ENCODE measurements at places on chromosomes 2 and 18.

DNA sequence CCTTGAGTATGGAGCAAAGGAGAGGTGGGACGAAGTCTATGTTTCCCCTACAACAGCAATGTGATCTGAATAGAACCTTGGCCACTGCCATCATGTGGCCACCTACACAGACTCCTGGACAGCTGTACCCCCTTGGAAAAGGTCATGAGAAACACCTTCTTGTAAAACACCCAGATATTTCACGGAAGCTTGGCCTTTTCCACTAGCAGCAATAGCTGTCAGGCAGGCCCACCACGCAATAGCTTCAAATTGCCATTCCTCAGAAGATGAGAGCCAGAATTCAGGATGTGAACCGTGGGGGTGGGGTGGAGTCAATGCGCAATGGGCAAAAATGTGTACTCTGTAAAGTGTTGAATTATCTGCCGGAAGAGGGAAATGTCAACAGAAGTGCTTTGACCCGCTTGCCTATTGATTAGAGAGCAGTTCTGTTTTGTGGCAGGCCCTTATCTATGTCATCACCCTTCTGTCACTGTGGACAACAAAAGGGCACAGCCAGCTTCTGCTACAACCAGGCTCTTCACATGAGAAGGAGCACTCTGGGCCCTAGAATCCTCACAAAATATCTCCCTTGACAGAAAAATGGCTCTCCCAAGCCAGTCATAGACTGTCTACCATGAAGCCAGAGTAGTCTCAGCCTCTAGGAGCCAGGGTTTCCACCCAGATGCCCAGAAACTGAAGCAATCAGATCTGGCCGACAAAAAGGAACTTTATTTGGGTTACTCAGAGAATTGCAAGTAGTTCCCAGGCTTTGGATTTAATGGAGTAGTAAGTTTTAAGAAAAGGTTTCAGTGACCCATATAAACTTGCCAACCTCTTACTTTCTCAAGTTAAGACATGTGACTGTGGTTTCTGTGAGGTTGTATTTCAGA is 9.5 kb downstream of the INPP1 start:
- DNase-seq = no peak

- no peak for DNase-seq
These were observed 1068.8 kb downstream of the LRP1B start for GRCh38 chr2:141062031-141062430.

- DNase-seq = no peak
These were observed 162.7 kb downstream of the MYO3B start for GRCh38 chr2:170340693-170341068.

DNA sequence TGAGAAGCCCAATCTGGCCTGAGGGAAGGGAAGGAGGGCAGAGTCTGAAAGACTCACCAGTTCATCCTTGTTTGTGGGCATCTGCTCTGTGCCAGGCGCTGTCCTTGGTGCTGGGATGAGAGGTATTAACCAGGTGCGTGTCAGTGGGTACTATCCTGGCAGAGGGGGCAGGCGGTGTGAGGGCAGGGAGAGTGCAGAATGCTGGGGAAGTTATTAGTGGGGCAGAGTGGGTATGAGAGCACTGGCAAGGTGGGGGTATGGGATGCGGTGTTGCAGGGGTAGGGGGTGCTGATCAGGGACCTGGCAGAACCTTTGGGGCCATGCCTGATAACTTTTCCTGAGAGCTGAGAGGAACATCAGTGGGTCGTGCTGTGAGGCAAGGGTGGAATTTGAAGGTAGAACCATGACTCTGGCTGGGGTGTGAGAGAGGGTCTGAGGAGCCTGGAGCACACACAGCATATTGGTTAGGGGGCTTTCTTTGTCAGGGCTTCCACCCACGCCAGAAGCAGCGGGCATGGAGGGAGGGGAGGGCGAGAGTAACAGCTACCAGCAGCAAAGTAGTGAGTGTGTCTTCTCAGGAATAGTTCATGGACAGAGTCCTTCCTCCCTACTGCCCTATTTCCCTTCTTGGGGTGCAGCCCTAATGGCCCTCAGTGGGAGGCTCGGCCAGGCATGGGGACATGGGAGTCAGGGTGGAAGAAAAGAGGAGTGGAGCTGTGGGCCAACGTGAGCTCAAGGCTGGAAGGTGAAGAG is 290.7 kb downstream of the CYP26B1 start:
- DNase-seq = no peak

DNA sequence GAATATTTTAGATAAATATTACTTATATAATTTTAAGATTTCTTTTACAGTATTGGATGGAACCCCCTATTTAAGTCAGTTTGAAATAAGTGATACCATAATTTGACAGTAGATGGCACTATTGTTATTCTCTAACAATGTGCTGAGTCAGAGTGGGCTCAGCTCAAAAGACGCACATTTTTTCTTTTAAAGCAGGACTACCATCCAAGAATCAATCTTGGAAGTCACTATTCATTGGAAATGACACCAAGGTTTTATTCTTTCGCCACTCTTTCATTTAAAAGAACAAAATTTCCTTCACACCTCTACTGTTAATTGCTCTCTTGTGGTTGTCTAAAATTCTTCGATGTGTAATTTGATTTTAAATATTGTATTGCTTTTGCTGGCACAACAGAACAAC is 32.6 kb upstream of the SPAG16 start:
- DNase-seq = no peak

- no peak for DNase-seq
These were observed 328 bp downstream of the DTYMK start for GRCh38 chr2:241686324-241686649.

GRCh38 chr2:202238234-202239197 is at the start of gene SUMO1:
Gene SUMO1, minus strand, starts transcription at chr2:202238597. Its CDS starts 146 bp downstream, at chr2:202238451.
- peak; percentile 90 for DNase-seq

DNA sequence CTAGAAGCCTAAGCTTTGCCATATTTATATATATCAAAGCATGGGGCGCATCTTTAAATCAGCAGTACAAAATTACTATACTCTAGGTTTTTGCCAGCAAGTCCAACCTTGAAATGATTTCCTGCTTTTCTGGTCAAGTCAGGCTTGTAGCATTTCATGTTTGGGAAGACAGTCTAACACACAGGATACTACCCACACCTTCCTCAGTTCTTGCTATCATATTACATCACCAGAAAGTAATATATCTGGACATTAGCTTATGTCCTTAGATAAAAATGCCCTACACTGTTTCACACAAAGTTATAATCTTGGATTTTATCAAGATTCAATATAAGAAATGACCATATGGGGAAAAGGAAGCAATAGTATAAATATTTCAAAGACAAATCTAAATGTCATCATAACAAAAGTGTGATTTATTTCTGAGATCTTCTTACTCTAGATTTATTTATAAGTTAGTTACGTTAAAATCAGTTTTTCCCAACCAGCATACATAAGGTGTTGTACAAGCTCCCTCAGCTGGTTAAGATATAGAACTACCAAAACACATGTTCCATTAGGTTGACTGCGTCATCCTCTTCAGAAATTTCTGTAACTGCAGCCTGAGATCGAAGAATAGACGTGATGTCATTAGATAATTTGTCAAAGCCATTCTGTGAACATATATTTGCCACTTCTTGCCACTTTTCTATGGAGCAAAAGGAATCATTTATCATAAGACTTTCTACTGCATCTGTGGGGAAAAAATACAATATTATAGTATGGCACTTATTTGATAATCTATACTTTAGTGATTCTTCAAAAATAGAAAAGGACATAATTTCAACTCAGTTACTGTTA is 56.6 kb downstream of the CLHC1 start:
- DNase-seq = no peak

DNA sequence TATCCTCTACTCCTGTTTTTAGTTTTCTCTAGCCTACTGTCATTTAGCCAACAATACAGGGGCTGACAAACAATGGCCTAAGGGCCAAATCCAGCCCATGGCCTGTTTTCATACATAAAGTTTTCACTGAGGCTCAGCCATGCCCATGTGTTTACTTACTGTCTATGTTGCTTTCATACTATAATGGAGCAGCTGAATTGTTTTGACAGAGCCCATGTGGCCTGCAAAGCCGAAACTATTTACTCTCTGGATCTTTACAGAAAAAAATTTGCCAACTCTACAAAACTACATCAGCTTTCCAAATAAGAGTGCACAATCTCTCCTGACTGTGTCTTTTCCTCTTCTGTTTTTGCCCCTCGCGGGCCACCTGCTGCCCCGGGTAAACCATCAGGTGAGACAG is 24.0 kb downstream of the LGALSL start:
- no peak for DNase-seq

GRCh38 chr2:102251849-102252203 is 59.5 kb upstream of the IL1RL1 start:
- no peak for DNase-seq

DNA sequence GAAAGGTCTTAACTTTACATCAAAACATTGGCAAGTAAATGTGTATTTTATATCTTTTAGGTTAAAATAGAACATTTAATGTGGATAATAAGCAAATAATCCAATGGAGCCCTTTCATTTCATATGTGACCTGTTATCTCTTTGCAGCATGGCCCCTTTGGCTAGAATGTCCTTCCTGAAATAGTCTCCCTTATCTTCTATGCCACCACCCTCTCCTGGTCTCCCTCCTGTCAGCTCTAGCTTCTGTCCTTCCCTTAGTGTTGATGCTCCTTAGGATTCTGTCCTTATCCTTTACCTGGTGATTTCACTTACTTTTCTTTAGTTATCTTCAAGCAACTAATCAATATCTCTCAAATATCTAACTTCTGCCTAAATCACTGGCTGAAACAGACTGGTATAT is 87.1 kb upstream of the TFCP2L1 start:
- DNase-seq = no peak

GRCh38 chr2:23078784-23079434 is 306.1 kb upstream of the KLHL29 start:
- no peak for DNase-seq

GRCh38 chr18:53753601-53754000 is 470.9 kb downstream of the MBD2 start:
- DNase-seq = no peak

DNA sequence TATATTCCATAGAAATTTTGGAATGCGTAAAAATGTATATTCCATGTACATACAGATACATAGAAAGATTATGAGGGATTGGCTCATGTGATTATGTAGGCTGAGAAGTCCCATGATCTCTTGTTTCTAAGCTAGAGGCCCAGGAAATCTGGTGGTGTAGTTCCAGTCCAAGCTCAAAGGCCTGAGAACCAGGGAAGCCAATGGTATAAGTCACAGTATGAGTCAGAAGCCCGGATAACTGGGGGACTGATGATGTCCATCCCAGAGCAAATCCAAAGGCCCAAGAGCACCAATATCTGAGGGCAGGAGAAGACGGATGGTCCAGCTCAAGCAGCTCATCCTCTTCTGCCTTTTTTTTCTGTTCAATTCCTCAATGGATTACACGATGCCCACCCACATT is 385.0 kb upstream of the KLHL29 start:
- DNase-seq = no peak

DNA sequence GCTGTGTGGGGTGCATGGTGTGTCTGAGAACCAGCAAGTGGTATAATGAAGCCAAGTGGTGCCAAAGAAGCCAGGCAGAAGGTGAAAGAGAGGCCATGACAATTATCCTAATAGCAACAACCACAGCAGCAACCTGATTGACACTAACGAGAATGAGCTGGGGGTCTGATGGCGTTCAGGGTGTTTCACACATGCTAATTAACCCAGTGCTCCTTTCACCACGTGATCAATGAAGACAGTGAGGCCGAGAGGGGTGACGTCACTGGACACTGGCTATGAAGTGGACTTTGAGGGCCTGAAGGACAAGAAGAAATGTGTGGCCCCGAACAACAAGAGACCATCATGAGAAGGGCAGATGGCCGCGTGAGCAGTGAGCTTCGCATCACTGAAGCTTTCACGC is 364.4 kb upstream of the ID2 start:
- no peak for DNase-seq

DNA sequence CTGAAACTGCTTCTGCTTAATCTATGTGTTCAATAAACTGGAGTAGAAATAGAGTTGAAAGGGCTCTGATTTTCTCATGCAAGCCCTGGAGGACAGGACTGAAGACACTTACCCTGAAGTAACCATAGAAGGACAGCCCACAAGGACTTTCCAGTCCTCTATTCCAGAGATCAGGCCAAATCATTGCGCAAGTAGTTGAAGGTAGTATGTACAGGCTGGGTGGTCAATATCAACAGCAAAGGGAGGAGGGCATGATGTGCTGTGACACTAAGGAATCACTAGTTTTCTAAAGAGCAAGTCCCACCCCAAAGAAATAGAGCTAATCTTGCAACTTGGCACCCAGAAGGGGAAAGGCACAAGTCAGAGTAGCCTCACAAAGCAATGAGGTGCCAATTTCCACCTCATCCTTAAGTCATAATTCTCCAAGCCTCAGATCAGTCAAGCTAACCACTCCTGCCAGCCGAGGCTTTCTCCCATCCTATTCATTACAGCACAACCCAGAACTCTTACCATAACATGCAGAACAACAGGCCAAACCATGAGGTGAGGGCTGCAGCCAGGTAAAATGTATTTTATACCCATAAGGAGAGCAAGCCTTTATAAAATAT is 533.5 kb downstream of the TNS1 start:
- no peak for DNase-seq

DNA sequence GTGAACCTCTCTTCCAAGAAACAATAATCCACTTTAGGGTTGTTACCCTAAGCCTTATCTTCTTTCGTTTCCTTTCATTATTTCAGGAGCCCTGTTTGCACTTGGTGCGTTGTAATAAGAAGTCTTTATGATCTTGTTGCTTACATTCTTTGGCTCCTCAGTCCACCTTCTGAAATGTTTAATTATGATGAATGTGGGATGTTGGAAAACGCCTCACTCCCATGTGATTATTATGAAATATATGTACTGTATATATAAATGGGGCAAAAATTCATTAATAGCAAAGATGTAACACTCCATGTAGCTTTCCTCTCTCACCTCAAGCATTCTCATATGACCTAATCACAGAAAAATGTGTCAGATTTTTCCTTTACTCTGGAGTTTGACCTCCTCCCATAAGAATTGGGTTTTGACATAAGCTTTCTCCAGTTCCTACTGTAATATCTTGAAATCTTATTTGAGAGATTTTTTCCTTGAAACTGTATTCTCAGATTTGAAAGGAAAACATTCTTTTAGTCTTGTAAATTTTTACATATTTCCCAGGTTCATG is 397.2 kb upstream of the FANCL start:
- DNase-seq = no peak

DNA sequence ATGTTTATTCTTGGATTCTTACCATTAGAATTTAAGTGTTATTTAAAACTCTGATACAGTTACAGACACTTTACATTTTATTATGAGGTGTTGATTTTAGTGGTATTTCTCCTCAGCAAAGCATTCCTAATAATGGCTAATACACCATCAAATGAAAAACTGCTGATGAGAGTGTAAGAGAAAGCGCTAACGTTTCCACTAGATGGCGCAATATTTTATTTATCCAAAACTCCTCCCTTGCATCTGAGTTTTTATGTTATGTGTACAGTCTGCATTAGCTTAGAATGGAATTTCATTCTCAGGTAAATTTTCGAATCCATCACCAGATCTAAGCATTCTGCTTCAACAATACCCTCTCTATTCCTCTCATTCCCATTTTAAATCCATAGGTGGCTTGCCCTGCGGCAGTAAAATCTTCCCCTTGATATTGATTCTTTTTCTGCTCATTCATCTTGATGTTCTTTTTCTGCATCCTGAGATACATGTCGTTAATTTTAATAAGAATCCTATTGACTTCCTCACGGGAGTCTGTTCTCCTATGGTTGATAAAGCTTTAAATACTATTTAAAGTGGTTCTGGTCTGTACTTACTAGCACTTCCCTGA is 53.9 kb downstream of the PRKRA start:
- no peak for DNase-seq
